ENCODE measurements at places on chromosomes 7 and 10. TPM values are rescaled to one million over a fixed set of nuclear protein-coding genes. Genes with fewer than 3 reads are reported as not detected.

CYP26C1 gene
- not detected for total RNA-seq

MYH16 gene
- total RNA-seq = not detected

COL13A1 gene
- total RNA-seq = 0.52 TPM

SEMA3E gene
- not detected for total RNA-seq

LRRN3 gene
- 3.8 TPM for total RNA-seq

OR13A1 gene
- 0.10 TPM for total RNA-seq

OPN1SW gene
- total RNA-seq = not detected

SCIN gene
- total RNA-seq = 0.21 TPM

GOLGA7B gene
- 1.7 TPM for total RNA-seq

GPR37 gene
- 0.10 TPM for total RNA-seq

BNIP3 gene
- 13.5 TPM for total RNA-seq

NET1 gene
- total RNA-seq = 24.6 TPM

Data from mononuclear cell (primary cell).